A549 treated with Hydrocortisone at 1 μM for 4 hours (cell line): ENCODE measurements at places on chromosomes 5 and 9. TPM values are rescaled to one million over a fixed set of nuclear protein-coding genes. Genes with fewer than 3 reads are reported as not detected.

Gene ROPN1L
- total RNA-seq = 1.8 to 2.3 TPM (median 1.9 TPM) in 5 replicates

Gene ARHGEF37
- total RNA-seq = 1.9 to 2.8 TPM (median 2.5 TPM) in 5 replicates

Gene NR5A1
- 0.05 to 0.10 TPM (median 0.07 TPM) in 4 of 5 replicates, not detected in the other for total RNA-seq

Gene GRIA1
- not detected in 5 replicates for total RNA-seq

Gene MCIDAS
- 1.8 to 2.5 TPM (median 2.0 TPM) in 5 replicates for total RNA-seq
